ENCODE measurements at places on chromosomes 12 and 14.

DNA sequence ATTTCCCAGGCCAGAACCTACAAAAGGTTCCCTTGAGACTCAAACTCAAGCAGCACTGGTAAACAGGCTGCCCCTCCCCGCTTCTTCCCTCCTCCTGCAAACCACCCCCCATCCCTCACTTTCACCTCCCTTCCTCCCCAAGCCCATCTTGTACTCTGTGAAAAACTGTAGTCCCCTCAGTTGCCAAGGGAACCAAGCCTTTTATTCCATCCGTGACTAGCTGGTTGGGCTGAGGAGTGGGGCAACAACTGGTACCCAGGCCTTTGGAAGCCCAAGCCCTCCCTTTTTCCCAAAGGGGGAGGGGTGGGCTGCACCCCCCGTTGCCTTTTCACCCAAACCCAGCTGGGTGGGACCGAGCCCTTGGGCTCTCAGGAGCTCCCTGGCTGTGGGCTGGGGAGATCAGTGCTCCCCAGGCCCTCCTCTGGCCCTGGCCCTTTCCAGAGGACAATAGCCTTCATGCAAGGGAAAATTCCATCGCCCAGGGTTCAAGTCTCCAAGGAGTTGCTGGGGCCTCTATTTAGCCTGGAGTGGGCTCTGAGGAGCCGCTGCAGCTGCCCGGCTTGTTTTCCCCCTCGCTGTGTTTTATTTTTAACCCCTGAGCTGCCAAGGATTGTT, 61.9 kb downstream of the ZFP36L1 start:
- no peak for DNase-seq

DNA sequence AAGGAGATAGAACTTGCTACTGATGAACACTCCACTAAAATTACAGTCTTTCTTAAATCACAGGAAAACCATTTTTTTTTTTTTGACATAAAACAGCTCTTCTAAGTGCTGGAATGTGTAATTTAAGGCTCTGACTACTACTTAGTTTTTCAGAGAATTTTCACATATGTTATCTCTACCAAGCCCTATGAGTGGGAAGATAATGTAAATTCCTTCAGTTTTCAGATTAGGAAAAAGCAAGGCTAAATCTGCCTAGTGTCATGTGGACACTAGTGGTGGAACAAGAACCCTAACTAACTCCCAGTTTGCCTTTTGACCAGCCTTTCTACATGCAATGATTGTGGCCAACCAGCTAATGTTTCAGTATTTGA, 37.3 kb upstream of the CSRP2 start:
- no peak for DNase-seq

DNA sequence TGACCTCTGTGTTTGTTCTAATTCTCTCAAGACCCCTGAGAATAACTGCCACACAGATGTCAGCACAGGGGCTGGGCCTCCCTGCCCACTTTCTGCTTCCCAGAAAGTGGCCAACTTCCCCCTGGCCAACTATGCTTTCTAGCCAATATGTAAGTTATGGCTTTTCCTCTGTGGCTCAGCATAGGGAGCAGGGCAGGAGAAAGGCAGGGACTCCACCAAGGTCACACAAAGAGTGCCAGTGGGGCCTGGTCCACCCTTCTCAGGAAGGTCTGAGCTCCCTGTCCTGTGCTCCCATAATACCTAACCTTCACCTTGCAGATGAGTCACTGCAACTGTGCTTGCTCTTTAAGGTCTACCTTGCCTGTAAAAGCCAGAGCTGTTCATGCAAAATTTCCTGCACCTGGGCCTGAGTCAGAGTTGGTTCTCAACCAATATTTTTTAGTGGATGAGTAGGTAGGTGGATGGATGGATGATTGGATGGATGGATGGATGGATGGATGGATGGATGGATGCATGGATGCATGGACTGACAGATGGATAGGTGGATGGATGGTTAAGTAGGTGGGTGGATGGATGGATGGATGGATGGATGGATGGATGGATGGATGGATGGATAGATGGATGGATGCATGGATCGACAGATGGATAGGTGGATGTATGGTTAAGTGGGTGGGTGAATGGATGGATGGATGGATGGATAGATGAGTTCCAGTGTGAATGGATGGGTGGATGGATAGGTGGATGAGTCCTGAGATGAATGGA, 64.2 kb downstream of the DIO3 start:
- no peak for DNase-seq

GRCh38 chr14:25953532-25954139, 644.2 kb downstream of the NOVA1 start:
- DNase-seq = no peak

- DNase-seq = peak; percentile 65
Measured at GRCh38 chr12:46124848-46125619, 134.7 kb upstream of the SCAF11 start.

GRCh38 chr14:76924371-76925096, 98.3 kb downstream of the LRRC74A start:
- no peak for DNase-seq

DNA sequence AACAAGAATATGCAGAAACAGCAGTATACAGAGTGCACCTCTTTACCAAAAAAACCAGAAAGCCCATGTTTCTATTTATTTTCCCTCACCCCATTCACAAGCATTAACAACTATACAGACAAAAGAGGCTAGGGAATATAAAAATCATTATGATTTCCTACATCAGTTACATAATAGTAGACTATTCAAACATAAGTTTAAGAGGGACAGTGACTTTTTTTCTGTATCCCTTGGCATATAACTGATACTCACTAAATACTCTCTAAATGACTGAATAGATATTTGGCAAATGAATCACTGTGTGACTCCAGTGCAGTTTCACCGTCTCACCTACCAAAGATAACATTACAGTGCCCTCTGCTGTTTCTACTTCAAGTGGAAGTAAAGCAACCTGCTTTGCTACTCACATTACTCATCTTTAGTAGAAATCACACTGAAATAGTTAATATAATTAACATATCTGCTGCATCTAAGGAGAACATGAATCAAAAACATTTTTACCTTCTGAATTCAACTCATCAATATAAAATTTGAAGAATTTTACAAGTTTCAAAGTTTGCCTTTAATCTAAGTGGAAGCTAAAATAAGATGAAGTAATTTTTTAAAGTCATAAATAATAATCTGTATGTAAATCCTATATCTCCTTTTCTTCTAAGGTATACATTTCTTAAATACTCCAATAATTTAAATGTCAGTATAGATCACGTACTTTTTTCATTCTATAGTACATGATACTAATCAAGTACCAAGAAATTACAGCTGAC, 103.8 kb downstream of the OSBPL8 start:
- DNase-seq = peak; percentile 77

DNA sequence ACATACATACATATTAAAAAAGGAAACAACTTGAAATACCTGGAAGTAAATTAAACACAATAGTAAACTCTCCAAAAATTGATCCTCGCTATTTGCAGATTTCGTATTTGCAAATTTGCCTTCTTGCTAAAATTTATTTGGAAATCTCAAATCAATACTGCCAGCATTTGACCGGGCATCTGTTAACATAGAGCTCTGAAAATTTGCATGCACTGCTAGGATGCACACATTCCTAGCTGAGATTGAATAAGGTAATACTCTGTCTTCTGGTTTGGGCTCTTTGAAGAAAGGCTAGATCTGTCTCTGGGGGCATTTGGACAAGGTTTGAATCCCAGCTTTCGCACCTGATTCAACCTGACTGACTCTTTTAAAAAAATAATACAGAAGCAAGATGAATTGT, 729.1 kb upstream of the MGAT4C start:
- no peak for DNase-seq

DNA sequence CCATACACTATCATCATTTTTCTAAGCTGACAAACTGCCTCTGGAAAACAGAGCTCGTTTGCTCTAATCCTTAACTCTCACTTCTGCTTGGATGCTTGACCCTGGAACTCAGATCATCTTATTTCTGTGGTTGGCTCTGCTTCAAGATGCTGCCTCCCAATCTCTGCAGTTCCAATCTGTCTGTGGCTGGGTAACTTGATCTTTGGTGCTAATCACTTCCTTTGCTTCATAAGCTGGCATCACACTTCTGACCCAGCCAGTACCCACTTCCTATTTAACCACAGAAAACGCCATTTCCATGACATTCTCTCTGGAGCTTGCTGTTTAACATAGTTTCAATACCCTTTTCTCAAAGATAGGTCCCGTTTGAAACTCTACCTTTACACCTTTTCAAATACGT, 254.2 kb downstream of the ACSS3 start:
- DNase-seq = no peak

- DNase-seq = no peak
Measured at GRCh38 chr12:13177373-13177772, 19.2 kb upstream of the EMP1 start.

DNA sequence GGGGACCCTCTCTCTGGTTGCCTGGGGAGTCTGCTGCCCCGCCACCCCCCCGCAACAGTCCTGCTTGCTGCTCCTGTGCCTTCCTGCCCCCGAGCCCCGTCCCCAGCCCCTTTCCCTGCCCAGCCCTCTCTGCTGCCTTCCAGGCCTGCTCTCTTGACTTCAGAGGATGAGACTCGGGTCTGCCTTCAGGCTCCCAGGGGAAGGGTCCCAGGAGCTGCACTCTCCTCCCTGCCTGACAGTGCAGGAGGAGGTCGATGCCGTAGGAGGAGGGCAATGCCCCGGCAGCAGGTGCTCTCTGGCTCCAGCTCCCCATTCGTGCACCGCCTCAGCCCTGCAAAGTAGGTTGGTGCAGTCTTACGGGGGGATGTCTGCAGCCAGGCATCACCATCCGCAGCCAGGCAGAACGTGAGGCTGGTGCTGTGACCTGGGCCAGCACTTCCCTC, 185.1 kb upstream of the C14orf180 start:
- DNase-seq = no peak

- DNase-seq = no peak
Measured at GRCh38 chr12:132686825-132687210, 324 bp downstream of the POLE start.

GRCh38 chr12:1606021-1606622, 11.7 kb upstream of the FBXL14 start:
- DNase-seq = no peak

DNA sequence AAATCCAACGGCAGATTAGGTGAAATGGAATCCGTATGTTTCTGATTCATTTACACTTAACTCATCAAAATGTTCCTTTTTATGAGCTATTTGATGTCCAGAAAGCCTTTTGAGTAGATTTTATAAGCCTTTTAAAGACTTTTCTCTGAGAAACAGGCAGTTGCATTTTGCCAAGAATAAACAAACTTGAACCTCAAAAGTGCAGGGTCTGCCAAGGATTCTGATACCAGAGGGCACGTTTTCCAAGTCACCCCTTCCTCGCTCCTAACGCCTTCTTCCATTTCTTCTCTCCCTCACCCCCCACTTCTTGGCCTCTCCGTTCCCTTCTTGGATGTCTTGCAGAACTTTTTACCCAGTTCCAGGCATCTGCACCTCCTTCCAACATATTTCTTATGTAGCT, 200.6 kb upstream of the TBX3 start:
- DNase-seq = no peak

DNA sequence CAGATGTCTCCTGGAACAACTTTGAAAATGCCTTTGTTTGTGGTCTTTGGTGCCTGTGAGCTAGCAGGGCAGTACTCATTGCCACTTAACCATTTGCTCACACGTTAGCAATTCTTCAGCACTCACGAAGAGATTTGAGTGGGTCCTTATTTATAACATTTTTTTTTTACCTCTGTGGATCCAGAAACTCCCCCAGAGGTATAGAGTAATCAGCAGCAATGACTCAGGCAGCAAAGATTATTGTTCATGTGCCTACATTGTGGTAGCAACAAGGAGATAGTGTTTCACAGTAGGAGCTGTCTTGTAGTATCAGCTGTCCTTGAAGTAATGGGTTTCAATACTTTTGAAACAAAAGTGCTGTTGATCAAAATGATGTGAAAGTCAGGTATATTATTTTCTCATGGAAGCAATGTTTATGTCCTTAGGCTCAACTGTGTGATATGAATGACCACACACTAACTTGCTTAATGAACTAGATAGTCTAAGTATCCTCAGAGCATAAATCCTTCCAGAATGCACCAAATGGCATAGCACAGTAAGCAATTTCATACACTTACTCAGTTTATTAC, 304.1 kb downstream of the EGLN3 start:
- DNase-seq = no peak

DNA sequence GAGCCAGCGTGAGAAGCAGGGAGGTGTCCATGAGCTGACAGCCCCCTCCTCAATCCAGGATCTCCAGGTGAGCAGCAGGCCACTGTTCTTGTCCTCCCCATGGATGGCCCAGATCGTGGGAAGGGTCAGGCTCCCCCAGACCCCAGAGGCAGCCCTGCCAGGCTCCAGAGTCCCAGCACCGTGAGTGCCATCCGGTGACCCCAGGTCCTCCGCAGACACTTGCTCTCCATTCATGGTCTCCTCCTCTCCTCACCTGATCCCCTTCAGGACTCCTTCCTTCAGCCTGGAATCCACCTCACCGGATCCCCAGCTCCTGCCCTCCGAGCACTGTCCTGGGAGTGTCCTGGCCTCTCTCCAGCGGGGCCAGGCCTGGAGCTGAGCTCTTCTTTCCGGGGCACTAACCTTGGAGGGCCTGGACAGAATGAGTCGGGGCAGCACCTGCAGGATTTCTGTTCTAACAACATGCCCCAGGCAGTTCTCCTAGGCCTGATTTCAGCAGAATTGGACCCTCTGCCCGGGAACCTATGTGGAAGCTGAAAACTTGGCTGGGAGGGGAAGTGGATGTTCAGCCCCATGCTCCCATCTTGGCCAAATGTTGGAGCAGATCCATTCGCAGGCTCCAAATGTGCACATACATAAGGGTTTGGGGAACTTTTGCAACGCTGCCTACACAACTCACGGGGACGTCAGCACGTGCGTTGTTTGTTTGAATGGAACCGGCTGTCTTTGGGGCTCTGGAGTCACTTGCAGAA, 341.6 kb upstream of the SFSWAP start:
- DNase-seq = no peak

DNA sequence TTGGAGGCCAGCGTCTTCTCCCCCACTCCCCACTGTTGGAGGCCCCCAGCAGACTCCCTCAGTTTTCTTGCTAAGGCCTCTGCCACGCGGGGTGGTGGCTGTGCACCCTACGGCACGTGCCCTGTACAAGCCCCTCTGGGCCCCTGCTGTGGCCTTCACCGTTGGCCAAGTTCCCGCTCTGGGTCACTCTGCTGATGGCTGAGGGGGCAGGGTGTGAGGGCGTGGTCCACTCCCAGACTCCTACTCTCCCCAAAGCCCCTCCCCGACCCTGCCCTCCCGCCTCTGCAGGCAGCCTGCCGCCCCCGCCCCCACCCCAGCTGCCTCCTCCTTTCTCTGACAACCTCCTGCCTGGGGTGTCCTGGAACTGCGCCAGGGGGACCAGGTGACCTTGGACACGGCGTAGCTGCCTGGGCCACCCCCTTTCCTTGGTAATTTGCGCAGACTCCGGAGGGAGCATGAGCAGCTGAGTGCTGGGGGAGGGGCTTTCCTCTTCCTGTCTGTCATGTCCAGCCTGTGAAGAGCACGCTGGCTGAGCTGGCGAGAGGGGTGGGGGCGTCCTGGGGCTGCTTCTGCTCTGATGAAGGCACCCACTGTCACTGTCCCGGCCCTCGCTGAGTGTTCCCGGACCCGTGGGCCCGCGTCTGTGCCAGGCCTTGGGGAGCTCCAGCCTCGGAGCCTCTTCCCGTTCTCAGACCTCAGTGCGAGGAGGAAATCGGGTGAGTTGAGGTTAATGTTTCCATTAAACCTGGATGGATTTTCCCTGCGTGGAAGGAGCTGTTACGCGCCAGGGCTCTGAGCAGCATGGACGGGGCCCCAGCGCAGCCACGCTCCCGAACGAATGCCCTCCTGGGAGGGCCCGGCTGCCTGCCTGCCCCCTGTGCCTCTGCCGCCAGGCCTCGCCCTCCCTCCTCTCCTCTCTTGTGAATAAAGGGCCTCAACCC, 85.0 kb downstream of the KIF26A start:
- DNase-seq = no peak

- DNase-seq = no peak
Measured at GRCh38 chr12:27657296-27657695, 39.0 kb upstream of the REP15 start.
